Stimulated activated CD4-positive, alpha-beta T cell treated with anti-CD3 and anti-CD28 coated beads, Interleukin-1b, Interleukin-23, amount 100 ng/mL, for 1 hour (primary cell): ENCODE measurements at places on chromosomes 1 and 21.

DNA sequence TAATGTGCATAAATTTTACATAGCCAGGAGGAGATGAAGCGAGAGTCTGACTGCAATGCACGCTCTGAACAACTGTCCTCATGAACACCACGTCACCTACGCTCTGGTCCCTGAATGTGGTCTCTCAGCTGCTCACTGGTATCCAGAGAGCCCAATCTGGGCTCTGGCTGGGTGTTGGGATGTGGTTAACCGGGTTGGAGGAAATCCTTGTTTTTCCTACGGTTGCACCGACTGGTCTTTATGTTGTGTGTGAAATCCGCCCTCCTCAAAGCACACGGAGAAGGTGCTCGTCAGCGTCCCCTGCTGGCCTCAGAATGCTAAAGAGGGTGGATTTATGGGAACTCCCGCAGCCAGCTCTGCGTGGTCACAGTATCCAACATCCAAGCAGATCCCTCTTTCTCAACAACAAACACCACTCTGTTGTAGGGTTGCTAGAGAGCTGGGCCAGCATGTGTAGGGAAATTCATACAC, 51.8 kb upstream of the FAM89A start:
- peak; percentile 13 for DNase-seq

DNA sequence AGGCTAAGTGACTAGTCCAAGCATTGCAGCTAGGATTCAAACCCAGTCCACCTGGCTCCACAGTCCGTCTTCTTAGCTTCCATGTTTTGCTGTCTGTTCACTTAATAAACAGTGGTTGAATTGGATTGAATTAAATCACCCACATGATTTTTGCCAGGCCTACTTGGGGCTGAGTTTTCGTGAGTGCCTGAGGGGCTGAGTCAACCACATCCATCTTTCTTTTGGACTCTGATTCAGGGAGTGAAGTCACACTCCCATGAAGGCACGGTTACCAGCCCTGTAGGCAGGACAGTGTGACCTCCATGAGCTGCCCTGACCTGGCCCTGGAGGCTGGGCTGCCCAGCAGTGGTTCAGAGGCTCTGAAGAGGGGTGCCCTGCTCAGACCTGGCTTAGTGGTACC, 123.7 kb downstream of the ACTL8 start:
- DNase-seq: no peak

- no peak for DNase-seq
Observed at GRCh38 chr21:31418377-31419001, 74.4 kb upstream of the TIAM1 start.

GRCh38 chr1:77016386-77016985, 149.2 kb downstream of the ST6GALNAC5 start:
- DNase-seq: no peak

DNA sequence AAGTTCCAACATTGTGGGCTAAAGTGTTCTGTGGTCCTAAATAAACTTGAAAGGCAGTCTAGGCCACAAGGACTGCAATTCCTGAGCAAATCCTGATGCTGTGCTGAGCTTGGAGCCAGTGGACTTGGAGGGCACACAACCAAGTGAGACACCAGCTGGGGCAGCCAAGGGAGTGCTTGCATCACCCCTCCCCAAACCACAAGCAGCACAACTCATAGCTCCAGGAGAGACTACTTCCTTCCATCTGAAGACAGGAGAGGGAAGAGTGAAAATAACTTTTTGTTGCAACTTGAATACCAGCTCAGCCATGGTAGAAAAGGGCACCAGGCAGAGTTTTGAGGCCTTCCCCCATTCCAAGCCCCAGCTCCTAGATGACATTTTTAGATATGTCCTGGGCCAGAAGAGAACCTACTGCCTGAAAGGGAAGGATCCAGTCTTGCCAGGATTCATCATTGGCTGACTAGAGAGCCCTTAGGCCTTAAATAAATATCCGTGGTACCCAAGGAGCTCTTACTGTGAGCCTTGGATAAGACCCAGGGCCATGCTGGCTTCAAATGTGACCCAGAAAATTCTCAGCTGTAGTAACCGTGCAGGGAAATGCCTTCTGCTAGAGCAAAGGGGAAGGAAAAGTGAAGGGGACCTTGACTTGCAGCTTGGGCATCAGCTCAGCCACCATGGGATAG, 35.4 kb upstream of the LRRC8B start:
- no peak for DNase-seq

DNA sequence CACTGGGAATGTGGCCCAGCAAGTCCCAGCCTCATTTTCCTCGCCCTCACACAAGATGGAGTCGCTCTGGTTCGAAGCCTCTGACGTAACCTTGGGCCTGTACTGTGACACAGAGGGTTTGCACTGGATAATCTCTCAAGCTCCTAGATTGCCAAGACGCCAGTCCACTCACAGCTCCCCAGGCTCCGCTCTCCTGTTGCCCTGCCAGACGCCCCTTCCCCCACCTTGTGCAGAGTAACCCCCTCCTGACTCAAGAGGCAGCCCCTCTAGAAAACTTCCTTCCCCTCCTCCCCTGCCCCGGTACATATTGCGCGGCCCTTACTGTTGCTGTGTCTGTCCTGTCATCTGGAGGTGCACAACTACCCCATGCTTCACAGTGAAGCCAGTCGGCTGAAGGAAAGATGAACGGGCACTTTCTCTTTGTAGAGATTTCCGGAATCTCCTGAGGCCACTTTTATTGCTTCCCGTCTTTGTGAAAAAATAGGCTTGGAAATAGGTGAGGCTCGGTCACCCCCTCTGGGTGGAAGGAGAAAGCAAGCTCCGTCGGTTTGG, 981 bp upstream of the KIAA1614 start:
- DNase-seq: no peak
